Esophagus mucosa (tissue), 1 donor: ENCODE measurements at places on chromosomes 13 and 19.

DNA sequence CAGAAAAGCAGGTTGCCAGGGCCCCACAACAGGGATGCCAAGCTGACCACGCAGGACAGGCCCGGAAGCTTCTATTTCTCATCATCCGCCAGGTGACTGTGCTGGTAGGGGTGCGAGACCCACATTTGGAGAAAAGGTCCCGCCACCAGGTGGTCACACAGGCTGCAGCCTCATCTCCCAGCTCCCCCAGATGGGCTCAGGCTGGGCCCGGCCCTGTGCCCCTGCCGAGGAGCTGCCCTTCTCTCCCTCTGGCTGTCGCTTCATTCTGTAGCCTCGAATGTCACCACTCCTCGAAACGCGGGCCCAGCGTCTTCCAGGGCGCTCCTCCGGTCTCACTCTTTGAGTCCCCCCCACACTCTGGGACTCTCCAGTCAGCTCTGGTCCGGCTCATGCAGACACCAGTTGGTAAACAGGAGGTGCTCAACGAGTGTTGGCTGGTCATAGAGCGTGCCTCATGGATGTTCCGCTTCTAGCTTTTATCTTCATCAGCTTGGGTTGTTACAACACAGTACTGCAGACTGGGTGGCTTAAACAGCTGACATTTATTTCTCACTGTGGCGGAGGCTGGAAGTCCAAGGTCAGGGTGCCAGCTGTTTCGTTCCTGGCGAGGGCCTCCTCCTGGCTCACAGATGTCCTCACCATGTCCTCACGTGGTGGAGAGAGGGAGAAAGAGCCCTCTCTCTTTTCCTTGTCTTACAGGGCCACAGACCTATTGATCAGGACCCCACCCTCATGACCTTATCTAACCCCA is 87.1 kb downstream of the TEX29 start:
- no peak for ATAC-seq

GRCh38 chr13:47289567-47289966 is 392.7 kb upstream of the HTR2A start:
- ATAC-seq: peak; percentile 46

DNA sequence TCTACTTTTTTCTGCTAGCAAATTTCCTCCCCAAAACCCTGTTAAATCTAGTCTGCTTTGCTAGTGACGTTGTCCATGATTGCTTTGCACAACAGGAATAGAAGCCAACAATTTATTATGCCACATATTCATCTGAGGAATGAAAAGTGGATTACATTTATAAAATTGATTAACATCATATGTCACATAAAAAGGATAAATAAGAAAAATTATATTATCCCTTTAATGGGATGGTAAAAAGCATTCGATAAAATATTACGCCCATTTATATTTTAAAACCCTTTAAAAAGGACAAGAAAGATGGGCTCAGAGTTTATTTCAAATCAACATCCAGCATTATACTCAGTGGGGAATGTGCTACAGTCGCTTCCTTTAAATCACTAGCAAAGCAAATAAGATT is 991.7 kb downstream of the DIAPH3 start:
- no peak for ATAC-seq

DNA sequence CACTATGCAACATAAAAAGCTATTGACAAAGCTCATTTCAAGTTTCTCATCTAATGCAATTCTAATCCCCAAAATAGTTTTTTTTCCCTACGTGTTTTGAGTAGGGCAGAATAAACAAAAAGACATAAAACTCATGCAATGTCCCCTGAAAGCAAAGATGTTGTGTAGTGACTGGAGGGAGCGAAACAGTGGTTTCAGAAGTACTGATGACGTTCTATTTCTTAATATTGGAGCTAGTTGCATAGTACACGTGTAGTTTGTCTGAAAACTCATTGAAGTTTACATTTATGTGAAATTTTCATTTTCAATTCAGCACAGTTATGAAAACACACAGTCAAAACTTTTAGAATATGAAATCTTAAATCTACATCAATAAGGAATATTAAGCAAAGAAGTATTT is 31.6 kb downstream of the USP12 start:
- no peak for ATAC-seq

DNA sequence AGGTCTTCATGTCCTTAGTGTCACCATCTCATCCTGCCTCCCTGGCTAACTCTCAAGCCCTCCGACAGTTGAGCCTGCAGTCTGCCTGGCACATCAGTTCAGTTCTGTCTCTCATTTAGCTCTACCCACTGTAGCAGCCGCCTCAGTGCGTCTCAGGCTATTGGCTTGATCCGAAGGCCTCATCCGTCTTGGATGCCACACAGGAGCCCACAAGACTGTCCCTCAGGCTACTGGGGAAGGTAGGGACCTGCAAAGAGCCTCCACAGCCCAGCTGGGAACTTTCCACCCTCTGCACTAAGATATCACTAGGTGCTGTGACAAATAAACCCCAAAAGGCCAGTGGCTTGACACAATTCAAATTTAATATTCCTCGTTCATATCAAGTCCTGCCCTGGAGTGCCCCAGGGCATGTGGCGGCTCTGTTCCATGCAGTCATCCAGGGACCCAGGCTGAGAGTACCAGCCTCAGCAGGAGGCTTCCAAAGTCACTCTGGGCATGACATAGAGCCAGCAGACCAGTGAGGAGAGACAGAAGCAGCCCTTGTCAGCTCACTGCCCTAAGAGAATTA is 5.7 kb downstream of the VSTM2B start:
- ATAC-seq: no peak

DNA sequence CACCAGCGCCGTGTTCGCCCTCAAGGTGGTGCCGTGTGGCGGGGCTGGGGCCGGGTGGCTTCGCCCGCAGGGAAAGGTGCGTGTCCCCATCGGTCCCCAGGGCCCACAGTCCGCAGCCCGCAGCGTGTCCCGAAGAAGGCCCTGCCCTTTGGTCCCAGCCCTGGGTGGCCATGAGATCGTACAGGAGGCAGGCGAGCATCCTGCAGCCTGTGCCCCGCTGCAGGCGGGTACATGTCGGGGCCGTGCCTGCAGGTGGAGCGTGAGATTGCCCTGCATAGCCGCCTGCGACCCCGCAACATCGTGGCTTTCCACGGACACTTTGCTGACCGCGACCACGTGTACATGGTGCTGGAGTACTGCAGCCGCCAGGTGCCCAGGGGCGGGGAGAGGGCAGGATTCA is 1.5 kb downstream of the PLK5 start:
- no peak for ATAC-seq

- ATAC-seq: no peak
These were observed 291.4 kb downstream of the DCLK1 start for GRCh38 chr13:35839806-35840205.

DNA sequence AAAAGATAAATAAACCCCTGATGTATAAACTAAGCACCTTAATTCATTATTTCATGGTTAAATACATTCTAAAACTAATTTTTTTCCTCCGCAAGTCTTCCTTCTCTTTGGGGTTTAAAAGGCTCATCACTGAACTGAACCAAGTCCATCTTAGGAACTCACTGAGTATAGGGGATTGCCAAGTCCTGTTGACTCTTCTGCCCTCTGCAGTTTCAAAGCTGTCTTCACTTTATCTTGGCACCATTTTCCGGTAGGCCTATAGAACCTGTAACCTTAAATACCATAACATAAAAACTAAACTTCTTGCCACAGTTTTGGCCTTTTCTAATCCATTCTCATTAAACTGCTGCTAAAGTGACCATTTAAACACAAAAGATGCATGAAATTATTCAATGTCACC is 66.5 kb upstream of the USPL1 start:
- ATAC-seq: peak; percentile 71

GRCh38 chr13:36356058-36356457 is 9.9 kb upstream of the SPART start:
- ATAC-seq: no peak

- ATAC-seq: no peak
These were observed at the start of gene FBN3 for GRCh38 chr19:8149261-8150094. TSS of gene FBN3 (minus strand) at chr19:8149592. CDS start at chr19:8147480, 2,112 bp downstream.

DNA sequence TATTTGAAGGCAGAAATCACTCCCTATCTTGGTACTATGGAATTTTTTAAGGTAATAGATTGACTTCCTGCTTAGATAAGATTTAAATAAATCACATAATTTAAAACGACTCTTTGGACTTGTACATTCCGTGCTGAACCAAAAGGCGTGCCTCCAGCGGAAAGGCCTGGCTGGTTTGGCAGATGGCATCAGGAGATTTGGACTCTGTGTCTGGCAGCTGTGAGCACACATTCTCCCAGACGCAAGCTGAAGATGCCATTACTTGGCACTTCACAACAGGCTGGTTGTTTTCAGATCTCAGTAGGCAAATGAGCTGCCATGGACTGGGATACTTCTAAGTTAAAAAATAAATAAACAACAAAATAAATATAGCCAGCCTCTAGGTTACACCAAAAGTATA is 104.5 kb upstream of the SLC15A1 start:
- peak; percentile 41 for ATAC-seq

DNA sequence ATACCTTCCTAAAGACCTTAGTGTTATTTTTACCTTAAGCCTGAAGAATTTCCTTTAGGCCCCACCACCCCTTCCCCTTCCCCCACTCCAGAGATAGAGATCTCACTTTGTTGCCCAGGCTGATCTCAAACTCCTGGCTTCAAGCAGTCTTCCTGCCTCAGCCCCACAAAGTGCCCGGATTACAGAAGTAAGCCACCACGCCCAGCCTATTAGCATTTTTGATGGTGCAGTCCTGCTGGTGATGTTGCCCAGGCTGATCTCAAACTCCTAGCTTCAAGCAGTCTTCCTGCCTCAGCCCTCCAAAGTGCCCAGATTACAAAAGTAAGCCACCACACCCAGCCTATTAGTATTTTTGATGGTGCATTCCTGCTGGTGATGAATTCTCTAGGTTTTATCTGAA is 22.0 kb downstream of the ZNF567 start:
- no peak for ATAC-seq

DNA sequence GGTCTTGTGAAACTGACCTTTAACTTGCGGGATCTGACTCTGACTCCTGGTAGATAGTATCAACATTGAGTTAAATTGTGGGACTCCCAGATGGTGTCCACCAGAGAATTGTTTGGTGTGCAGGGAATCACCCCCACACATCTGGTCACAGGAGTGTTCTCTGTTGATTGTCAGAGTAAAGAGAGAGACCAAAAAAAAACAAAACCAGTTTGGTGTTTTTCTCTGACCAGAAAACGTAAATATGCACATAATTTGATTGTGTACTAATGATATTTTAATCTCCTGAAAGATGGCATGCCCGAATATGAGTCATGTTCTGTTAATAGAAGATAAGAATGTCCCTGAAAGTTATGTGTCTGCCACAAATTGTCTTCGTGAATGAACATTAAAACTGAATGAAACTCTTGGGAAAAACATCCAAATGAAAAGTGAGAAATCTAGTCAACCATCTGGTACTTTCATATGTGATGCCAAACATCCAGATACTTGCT is 118.5 kb upstream of the GPC6 start:
- no peak for ATAC-seq

DNA sequence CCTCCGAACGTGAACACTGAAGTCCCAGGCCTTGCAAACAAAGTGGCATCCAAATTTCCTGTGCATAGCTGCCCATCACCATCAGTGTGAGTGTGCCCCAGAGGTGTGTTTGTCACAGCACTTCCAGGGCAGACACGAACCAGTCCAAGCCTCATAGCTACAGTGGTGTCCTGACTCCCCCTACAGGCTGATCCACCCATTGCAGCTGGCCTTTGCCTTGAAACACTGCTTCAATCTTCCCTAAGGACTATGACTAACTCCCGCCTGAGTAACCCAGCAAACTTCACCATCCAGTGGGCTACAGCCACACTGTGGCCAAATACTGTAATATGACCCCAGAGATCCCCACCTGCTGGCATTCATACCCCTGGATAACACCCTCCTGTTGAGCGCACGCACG is 3.9 kb downstream of the ZNF266 start:
- ATAC-seq: no peak

- peak; percentile 59 for ATAC-seq
These were observed 198.1 kb upstream of the CSNK1A1L start for GRCh38 chr13:37303606-37304005.

DNA sequence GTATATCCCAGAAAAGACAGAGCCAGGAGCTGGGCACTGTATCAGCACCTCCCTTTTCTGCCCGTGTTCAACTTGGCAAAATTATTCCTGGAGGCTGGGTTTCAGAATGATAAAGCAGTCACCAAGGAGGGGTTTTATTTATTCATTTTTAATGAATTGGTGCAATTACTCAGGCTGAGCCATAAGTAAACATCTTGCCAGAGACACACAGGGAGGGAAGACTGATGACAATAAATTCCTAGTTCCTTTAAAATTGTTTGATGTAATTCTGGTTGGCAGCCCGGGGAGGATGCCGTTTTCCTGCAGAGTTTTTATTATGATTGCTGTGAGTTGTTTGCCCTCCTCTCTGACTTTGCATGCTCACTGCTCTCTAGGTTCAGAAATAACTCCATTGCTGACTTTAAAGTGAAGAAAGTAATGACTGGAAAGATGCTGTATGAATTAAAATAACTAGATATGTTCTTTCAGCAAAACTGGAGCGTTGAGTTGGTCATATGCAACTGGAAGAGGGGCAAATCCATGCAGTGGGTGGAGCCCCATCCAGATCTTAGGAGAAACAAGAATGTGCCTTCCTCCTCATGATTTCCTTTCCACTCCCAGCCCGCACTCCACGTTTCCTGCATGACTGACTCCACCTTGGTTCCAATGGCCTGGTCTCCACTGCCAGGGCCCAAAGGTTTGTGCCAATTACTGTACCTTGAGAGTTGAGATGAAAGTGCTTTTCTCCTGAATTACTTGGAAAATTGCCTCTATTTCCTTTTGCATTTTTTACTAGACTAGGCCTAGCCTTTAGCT is 182.1 kb downstream of the RFC3 start:
- ATAC-seq: no peak

- no peak for ATAC-seq
These were observed 81.8 kb downstream of the SPRY2 start for GRCh38 chr13:80259159-80259558.

- ATAC-seq: no peak
These were observed 3.7 kb upstream of the RASL11A start for GRCh38 chr13:27266917-27267316.

GRCh38 chr13:31056644-31057271 is 104.9 kb downstream of the HSPH1 start:
- ATAC-seq: no peak

DNA sequence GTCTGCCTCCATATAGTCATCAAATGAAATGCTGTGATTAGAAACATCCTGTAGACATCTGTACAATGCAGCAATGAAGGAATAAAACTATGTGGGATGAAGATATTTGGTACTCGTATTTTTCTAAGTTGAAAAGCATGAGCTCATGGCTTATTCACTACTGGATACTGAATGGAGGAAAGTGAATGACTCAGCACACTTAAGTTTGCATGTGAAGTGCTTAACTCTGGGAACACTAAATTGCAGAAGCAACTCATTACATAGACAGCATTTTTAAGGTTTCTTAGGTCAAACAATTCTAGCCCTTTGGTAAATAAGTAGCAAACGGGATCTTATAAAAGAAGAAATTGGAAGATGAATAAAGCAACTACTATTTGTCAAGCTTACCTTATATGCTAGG is 429.0 kb upstream of the MIR17HG start:
- ATAC-seq: no peak

DNA sequence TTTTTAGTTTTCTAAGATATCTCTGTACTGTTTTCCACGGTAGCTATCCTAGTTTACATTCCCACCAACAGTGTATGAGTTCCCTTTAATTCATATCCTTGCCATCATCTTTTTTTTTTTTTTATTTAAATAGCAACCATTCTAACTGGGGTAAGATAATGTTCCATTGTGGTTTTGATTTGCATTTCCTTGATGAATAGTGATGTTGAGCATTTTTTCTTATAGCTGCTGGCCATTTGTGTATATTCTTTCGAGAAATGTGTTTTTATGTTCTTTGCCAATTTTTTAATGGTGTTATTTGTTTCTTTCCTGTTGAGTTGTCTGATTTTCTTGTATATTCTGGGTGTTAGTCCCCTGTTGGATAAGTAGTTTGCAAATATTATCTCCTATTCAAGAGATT is 454.8 kb downstream of the DACH1 start:
- no peak for ATAC-seq
